Activated CD8-positive, alpha-beta T cell treated with anti-CD3 and anti-CD28 coated beads, Interleukin-2, amount 10 ng/mL, durations not matched to agents 7 days and 5 days (primary cell): ENCODE measurements at places on chromosomes 4 and X.

GRCh38 chr4:52102587-52102986 is 51.5 kb downstream of the SPATA18 start:
- no peak for DNase-seq

- DNase-seq = no peak
These were observed 52.1 kb downstream of the PROM1 start for GRCh38 chr4:16031546-16032395.

- no peak for DNase-seq
These were observed 93.5 kb upstream of the ADAD1 start for GRCh38 chr4:122285285-122285684.

- no peak for DNase-seq
These were observed 22.8 kb downstream of the IL1RAPL1 start for GRCh38 chrX:28609917-28610613.

DNA sequence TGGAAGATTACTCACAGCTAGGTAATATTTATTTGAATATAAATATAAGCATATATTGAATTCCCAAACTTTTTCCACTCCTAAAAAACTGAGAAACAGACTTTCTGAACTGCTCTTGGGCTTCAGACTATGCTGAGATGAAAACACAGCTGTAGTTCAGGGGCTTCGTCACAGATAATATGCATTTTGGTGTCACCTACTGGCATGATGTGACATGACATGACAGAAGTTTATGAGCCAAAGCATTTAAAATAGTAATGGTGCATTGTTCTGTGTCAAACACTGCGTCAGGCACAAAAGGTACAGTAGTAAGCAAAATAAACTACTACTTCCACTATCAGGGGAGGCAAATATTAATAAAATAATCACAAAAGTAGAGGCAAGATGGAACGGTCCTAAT is 171.3 kb downstream of the BTC start:
- peak; percentile 30 for DNase-seq
